Muscle of arm (tissue), 14 donors: ENCODE measurements at places on chromosomes 2 and 18. TPM values are rescaled to one million over a fixed set of nuclear protein-coding genes. Genes with fewer than 3 reads are reported as not detected.
A peak's percentile ranks its signal among the peaks of the same experiment; 100 is the strongest.

DNA sequence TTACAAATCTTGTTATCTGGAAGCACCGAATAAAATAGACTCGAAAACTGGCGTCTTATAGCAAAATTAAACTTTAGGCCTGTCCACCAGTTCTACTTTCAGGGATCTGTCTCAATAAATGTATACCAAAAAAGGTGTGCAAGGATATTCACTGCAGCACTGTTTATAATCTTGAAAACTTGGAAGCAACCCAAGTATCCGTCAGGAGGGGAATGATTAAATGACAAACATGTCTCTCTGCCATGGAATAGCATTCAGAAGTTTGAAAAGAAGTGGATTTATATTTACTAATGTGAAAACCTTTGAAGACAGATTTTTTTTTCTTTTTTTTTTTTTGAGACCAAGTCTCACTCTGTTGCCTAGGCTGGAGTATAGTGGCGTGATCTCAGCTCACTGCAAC lies 32.3 kb upstream of the SATB2 start:
- no peak for DNase-seq

DNA sequence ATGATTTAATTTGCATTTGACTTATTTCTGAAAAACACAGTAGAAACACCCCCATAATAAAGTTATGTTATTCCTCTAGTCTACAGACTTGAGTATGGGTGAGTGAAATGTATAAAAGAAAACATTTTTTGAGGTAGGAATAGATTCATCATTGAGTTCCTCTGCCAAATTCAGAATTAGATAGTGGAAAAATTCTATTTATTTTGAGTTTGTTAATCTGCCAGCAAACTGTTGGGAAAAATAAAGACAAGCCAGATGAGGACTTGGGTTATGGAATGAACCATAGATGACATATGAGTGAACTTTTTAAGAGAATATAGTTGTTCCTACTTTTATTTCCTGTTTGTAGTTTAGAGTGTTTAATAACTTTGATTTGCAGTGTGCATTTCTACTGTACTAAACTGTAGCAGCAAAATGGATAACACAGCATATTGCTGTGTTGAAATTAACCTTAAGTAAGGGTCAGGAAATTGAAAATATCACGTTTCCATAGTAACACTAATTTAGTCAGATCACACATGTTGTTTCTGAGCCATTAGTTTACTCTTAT lies 35.6 kb upstream of the PNPT1 start:
- peak; percentile 55 for DNase-seq

DNA sequence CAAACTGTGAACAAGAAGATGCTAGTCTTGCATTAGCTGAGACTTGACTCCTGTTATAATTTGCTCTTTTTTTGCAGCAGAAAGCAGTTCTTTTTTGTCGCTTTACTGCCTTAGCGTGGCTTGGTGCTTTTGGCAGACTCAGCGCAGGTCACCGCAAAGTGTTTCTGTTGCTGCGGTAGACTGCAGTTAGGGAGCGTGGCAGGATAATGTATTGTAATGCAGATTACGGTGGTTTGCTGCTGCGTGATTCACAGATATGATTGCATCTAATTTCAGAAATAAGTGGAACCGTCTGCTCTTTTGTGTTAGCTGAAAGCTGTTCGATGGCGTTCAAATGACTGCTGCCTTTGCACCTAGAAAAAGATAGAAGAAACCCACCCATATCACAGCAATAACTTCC lies 131.6 kb upstream of the SATB2 start:
- DNase-seq = no peak

The OXER1 gene
- 3.3 TPM for polyA plus RNA-seq

The CIB4 gene
- polyA plus RNA-seq = not detected

DNA sequence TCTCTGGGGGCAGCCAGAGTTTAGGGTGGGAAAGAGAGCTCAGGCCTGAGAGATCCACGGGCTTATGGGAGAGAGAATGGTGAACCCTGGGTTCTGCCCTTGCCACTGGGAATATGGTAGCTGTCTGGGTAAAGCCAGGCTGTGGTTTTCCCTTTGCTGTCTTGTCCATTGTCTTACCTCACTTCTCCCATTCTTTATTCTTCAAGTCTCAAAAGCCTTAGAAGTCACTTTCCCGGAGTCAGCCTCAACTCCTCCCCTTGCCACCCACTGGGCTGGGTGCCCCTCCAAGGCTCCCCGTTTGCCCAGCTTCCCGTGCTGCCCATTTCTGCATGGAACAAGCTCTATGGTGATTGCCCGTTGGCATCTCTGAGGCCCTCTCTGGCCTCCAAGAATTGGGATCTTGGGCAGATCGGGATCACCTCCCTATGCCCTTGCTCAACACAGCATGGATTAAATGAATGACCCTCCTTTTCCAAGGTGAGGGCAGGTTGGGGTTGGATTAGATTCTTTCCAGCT lies 228.2 kb downstream of the HAUS1 start:
- DNase-seq = no peak

- DNase-seq = no peak
Observed at GRCh38 chr18:63336366-63337099, 17.0 kb upstream of the BCL2 start.

GRCh38 chr2:206075113-206075512 lies 10.9 kb downstream of the INO80D start:
- DNase-seq = no peak

The PHOSPHO2 gene
- not detected for polyA plus RNA-seq

The ST6GAL2 gene
- polyA plus RNA-seq = 3.3 TPM

The C1GALT1C1L gene
- polyA plus RNA-seq = 1.1 TPM

DNA sequence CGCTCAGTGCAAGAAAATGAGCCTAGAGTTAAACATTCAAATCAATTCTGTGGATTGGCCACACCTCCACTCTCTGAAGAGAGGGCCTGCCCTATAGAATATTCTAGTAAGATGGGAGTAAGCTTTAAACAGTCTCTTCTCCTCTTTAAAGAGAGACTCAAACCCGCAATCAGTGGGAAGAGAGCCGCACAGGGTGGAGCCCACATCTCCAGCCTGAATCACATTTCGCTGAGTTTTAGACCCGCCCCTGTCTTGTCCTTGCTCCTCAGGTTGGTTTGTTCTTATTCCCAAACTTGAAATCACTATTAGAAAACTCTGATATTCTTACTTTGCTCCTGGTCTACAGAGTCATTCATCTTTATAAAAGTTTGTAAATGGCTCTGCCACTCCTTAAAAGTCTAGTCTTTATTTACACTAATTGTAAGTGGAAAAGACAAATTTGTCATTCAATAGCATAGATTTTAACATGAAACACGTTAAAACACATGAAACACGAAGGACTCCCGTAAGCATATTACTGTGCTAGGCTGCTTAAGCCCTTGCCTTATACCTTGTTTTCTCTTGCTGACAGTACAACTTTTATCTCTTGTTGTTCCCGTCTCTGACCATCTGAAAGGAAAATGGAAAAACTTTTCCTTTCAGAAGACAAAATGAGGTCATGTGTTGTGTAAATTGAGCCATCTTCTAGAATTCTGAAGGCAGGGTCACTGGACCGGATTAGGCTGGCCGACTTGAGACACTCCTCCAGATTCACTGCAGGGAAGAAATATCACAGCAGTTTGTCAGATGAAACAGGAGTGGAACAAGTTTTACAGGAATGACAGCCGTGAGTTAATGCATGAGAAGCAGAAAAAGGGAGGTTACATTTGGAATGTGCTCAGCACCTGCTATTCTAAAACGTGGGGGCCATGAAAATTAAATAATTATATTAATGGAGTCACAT lies 5.6 kb downstream of the DSC1 start:
- no peak for DNase-seq

- DNase-seq = peak; percentile 63
Observed at GRCh38 chr2:45242161-45242741, 233.0 kb upstream of the SIX2 start.

DNA sequence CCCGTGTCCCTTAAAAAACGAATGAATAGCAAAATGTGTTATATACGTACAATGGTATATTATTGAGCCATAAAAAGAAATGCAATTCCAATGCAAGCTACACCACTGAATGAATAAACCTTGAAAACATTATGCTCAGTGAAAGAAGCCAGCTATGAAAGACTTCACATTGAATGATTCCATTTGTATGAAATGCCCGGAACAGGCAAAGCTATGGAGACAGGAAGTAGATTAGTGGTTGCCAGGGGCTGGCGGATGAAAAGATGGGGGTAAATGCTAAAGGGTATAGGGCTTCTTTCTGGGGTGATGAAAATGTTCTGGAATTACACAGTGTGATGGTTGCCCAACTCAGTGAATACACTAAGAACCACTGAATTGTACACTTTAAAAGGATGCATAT lies 113.3 kb downstream of the NOL10 start:
- no peak for DNase-seq

- no peak for DNase-seq
Observed at GRCh38 chr2:205835923-205836322, 153.6 kb downstream of the NRP2 start.

The PRSS56 gene
- 1.3 TPM for polyA plus RNA-seq

The CCDC121 gene
- 7.1 TPM for polyA plus RNA-seq
